ENCODE measurements at places on chromosomes 2 and 18. TPM values are rescaled to one million over a fixed set of nuclear protein-coding genes. Genes with fewer than 3 reads are reported as not detected.
A peak's percentile ranks its signal among the peaks of the same experiment; 100 is the strongest.

- DNase-seq: no peak
- peaks cover 15% of the 10 kb centered on the region for H3K27me3 ChIP-seq
- H3K4me1 ChIP-seq: no peaks in the 10 kb centered on the region
- H3K27ac ChIP-seq: no peak overlapping the region
- H3K4me3 ChIP-seq: no peak overlapping the region
Observed at GRCh38 chr2:105455488-105456003, 56.7 kb upstream of the FHL2 start.

DNA sequence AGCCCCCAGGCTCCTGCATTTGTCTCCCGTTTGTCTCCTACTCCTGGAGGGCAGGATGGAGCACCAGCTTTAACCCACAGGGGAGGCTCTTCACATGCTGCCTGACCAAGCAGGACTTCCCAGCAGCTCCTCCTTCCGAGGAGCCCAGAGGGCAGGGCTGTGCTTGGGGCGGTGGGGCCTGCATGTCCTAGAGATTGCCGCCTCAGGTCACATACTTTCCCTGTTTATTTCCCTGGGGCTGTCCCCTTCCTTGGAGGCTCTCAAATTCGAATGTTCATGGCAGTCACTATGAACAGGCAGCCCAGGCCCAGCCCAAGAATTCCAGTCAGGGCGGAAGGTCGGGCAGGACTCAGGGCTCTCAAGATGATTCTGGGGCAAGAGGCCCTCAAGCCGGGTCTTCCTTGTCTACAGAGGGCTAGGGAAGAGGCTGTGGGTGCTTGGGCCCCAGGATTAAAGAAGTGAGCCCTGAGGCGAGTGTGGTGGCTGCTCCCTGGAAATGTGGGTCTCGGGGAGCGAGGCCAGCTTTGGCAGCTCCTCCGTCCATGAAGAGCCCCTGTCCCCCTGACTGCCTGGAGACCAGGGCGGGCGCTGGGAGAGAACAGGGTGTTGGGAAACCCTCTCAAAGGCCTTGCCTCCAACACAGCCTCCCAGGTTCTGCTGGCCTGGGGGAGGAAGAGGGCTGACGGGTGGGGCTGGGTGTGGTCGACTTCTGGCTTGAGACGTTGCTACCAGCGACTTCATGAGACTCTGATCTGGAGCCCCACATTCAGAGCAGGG, 48.9 kb upstream of the HPCAL1 start:
- no peak overlapping the region for H3K4me3 ChIP-seq
- H3K27me3 ChIP-seq: peaks cover 10% of the 10 kb centered on the region
- H3K27ac ChIP-seq: no peak overlapping the region
- peaks cover 3% of the 10 kb centered on the region for H3K4me1 ChIP-seq
- H3K36me3 ChIP-seq: no peaks in the 10 kb centered on the region
- DNase-seq: no peak

SIX2 gene
- not detected for total RNA-seq

DNA sequence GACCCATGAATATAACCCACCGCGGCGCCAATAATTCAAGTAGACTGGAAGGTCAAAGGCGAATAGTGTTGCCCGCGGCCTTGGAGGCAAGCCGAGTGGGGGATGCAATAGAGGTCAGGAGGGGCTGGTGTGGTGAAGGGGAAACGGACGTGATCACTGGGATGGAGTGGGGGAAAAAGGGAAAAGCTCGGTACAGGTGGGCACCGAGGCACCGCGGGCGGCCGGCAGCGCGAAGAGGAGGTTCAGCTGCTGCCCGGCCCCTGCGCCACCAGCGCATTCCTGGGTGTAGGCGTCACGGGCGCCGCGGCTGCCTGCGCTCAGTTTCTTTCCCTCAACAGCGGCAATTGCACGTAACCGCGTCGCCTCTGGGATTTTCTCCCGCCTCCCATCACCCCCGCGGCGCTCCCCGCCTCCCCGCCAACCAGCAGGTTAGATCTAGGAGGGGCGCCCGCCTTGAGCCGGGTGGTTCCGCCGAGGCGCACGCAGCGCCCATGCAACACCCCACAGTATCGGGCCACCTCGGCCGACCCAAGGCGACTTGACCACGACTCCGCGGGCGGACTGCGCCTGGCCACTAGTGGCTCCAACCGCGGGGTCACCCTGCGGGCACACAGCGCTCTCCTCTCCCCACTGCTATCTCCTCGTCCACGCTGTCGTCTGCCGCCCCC, 1.5 kb downstream of the RND3 start:
- H3K27ac ChIP-seq: no peak overlapping the region
- peaks cover 52% of the 10 kb centered on the region for H3K27me3 ChIP-seq
- H3K4me3 ChIP-seq: peak overlapping the region; percentile 62
- H3K4me1 ChIP-seq: peaks cover 9% of the 10 kb centered on the region
- peak; percentile 29 for DNase-seq
- peaks cover 2% of the 10 kb centered on the region for H3K36me3 ChIP-seq

- H3K27me3 ChIP-seq: no peaks in the 10 kb centered on the region
- no peak overlapping the region for H3K27ac ChIP-seq
- H3K36me3 ChIP-seq: no peaks in the 10 kb centered on the region
- DNase-seq: no peak
Observed at GRCh38 chr2:153811516-153811915, 60.2 kb upstream of the GALNT13 start.

GRCh38 chr2:40964509-40965250, 512.8 kb upstream of the SLC8A1 start:
- H3K36me3 ChIP-seq: no peaks in the 10 kb centered on the region
- no peaks in the 10 kb centered on the region for H3K4me1 ChIP-seq
- H3K4me3 ChIP-seq: no peak overlapping the region

DNA sequence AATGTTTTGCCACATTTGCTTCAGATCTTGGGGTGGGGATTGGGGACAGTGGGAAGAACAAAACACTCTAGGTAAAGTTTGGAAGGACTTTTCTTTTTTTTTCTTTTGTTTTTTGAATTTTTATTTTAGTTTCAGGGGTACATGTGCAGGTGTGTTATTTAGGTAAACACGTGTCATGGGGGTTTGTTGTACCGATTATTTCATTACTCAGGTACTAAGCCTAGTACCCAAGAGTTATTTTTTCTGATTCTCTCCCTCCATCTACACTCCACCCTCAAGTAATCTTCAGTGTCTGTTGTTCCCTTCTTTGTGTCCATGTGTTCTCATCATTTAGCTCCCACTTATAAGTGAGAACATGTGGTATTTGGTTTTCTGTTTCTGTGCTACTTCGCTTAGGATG, 73.3 kb downstream of the FASTKD2 start:
- no peaks in the 10 kb centered on the region for H3K4me1 ChIP-seq
- no peak for DNase-seq
- H3K27ac ChIP-seq: no peak overlapping the region
- H3K27me3 ChIP-seq: peaks cover 7% of the 10 kb centered on the region
- H3K4me3 ChIP-seq: no peak overlapping the region

DNA sequence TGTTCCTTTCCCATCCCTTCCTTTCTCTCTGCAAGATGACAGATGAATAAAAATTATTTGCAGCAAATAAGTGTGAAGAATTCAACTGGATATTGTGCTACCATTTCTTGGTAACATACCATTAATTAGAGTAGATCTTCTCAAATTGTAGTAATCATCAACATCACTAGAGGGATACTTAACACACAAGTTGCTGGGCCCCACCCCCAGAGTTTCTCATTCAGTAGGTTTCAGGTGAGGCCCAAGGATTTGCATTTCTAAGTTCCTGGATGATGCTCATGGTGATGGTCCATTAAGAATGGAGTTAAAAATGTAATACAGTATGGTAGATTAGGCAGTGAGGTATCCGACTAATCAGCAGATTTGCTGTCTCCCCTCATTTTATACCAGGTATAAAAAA, 594.0 kb downstream of the ERBB4 start:
- no peak overlapping the region for H3K4me3 ChIP-seq
- no peaks in the 10 kb centered on the region for H3K36me3 ChIP-seq
- H3K4me1 ChIP-seq: no peaks in the 10 kb centered on the region
- no peaks in the 10 kb centered on the region for H3K27me3 ChIP-seq
- no peak for DNase-seq
- no peak overlapping the region for H3K27ac ChIP-seq
